HL-60 (cell line): ENCODE measurements at places on chromosomes 16 and 17.

- no peak for DNase-seq
These were observed 20.7 kb upstream of the PLCG2 start for GRCh38 chr16:81758376-81758775.

DNA sequence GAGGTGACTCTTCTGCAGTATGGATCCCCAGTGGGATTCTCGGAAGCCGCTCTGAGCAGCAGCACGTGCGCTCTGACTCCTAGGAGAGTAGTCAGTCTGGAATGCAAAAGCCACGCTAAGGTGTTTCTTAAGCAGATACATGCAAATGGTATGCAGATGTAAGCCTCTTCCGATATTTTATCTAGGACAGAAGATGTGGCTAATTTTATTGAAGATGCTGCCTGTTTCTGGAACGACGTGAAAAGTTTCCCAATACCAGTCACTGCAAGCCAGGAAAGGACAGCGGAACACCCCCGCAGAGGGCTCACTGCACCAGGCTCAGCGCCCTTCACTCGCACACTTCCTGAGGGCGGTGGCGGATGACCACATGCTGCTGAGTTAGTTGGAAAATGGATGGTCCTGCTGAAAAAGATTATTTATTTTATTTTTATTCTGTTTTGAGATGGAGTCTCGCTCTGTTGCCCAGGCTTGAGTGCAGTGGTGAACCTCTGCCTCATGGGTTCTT lies 10.1 kb downstream of the FADS6 start:
- DNase-seq, result no peak

- no peak for DNase-seq
These were observed 37.8 kb downstream of the RBBP6 start for GRCh38 chr16:24577167-24577566.

DNA sequence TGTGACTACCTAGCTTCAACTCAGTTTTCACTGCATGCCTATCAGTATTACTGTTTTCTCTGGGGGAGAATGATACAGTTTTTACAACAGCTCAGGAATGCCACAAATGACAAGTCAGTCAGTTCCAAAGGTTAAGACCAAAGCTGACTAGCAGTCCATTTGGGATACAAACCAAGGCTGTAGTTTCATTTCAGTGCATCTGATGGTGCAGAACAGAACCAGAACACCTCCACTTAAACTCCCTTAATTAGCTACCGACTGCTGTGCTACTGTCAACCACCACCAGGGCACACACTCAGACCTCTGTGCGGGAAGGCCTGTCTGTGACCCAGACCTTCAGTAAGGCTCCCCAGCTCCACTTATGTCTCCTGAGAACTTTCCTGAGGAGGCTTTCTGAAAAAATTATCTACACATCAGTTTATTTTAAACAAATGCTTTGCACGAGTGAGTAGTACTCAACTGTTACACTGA lies 20.4 kb downstream of the NFE2L1 start:
- DNase-seq, result no peak

- no peak for DNase-seq
These were observed 89.8 kb downstream of the CYB561 start for GRCh38 chr17:63356337-63356757.
